ENCODE measurements at places on chromosomes 3 and 15.
A peak's percentile ranks its signal among the peaks of the same experiment; 100 is the strongest.

- DNase-seq: no peak
Measured at GRCh38 chr3:184155644-184156521, 706 bp downstream of the DVL3 start.

GRCh38 chr15:81407718-81408117, 33.7 kb upstream of the TMC3 start:
- DNase-seq: no peak

GRCh38 chr3:121951291-121951919, 57.2 kb downstream of the SLC15A2 start:
- no peak for DNase-seq

- no peak for DNase-seq
Measured at GRCh38 chr3:114867359-114867758, 279.7 kb downstream of the ZBTB20 start.

DNA sequence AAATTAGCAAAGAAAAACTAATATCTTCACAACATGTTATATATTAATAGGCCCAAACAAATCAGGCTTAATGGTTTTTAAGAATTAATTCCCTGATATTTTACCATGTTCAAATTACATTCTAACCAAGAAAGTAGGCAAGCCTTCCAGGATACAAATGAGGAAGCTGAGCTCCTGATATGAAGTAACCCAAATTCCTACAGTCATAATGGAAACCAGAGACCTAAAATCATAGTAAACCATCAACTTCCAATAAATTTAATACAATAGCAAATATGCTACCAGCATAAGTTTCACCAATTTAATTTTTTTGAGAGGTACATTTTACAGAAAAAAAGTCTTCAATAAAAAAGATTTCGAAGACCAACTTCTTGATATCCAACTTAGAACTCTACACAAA, 3.8 kb downstream of the DCBLD2 start:
- DNase-seq: no peak

DNA sequence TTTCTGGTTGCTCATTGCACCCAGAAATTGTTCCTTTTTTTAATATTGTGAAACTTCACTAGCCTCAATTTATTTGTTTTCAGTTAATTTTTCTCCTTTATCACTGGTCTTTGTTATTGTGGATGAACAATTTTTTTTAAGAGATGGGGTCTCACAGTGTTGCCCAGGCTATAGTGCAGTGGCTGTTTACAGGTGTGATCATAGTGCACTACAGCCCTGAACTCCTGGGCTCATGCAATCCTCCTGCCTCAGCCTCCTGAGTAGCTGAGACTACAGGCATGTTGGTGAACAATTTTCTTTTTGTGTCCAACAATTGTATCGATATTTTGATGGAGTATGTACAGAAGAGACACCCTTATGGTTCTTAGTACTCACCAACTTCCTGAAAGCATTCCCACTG, 26.3 kb downstream of the BLM start:
- DNase-seq: no peak

DNA sequence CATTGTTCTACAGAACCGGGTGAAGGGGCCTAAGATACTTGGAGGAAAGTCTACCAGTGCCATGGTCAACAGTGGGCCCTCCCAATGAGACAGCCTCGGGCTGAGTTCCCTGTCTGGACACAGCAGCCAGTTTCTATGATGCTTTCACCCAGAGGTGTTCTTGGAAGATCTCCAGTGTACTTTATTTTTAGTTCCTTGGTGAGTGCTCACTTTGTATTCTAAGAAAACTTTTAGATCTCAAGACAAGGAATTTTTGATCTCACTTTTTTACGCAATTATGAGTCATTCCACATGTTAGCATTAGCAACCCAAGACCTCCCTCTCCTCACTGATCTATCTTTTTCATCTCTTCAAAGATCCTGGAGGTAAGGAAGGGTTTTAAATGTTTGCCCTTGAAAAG, 287.7 kb downstream of the RORA start:
- no peak for DNase-seq

- no peak for DNase-seq
Measured at GRCh38 chr15:60390231-60390630, 7.6 kb downstream of the ANXA2 start.

DNA sequence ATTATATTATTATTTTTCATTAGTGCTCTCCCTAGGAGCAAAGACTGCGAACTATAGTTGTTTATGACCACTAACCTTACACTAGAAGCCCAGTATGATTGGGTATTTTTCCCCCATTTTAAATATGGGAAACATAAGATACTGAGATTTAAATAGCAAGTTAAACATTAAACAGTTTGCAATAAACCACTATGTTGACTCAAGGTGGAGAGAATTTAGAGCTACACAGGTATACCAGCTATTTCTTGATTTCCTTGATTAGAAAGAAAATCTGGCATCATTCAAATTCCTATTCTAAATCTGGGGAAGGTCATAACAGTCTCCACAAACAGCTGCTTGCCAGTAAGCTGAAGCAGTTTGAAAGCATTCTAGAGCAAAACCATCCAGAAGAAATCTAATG, 863.8 kb upstream of the CFAP20DC start:
- DNase-seq: no peak

DNA sequence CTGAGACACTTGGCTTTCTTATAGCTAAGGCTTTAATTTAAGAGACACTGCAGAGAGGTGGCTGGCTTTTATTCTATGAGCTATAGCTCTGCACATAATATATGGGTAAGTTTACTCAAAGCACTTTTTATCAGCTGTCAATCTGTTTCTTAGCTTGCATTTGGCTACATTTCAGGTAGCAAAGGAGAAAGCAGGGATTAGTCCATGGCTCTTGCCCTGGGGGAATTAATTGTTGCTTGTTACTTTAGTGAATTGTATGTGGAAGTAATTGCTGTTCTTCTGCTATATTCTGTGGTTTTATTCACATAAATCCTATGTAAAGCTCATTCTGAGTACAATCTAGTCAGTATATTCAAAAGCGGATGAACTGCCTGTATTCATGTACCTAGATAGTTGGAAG, 14.4 kb upstream of the CCDC39 start:
- DNase-seq: no peak

GRCh38 chr3:7973006-7973405, 528.6 kb upstream of the LMCD1 start:
- DNase-seq: no peak

DNA sequence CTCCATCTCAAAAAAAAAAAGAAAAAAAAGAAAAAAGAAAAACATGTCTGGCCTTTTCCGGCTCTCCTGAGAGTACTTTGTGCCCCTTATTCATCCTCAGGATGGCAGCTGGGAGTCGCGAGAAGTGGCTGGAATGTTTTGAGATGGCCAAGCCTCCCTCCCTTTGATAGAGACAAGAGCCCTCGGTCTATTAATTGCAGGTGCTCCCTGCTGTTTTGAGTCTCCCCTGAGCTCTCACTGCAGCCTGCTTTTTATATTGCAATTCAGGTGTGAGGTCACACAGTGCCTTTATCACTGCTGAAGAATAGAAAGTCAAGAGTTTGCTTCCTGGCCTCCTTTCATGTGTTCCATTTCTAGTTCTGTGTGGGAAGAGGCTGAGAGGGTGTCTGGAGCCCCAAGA, 10.9 kb downstream of the CA12 start:
- DNase-seq: no peak

DNA sequence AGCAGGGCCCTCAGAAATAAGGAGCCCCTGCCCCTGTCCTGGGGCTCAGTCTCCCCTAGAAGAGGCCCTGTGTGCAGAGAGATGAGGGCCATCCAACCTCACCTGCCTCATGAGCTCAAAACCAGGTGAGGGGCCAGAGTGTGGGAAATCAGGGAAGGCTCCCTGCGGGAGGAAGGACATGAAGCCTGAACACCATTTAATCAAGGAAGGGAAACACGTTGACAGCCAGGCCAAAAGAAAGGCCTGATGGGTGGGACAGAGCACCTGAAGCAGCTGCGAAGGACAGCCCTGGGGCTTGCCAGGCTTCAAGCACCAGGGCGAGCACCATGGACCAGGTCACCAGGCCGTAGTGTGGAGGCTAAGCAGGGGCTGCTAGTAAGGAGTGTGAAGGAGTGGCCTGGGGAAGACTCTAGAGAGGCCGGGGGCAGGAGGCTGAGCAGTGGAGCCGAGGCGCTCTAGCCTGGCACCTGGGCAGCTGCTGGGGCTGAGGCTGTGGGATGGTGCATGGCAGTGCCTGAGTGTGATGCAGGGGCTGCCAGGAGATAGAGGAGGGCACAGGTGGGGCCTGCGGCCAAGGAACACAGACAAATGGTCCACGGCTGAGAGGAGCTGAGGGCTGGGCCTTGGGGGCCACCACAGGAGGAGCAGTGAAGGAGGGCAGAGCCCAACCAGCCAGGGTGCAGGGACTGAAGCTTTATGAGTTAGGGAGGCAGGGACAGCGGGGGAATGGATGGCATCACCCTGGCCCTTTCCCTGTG, 16.1 kb downstream of the ACAA1 start:
- no peak for DNase-seq

GRCh38 chr3:108744762-108745161, 12.4 kb downstream of the RETNLB start:
- DNase-seq: no peak

DNA sequence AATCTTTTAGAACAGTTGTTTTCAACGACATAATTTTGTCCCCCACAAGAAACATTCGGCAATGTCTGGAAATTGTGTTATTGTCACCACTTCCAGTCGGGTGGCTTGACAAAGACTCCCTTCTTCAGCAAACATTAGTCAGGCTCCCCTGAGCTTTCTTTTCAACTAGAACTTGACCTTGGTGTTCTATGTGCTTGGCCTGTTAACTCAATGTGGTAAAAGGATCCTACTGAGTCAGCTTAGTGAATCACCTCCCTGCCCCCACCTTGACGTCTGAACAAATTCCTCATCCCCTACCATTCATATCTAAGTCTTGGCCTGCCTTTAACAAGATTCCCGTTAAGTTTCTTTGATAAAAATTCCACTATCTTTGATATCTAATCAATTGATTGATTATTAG, 465.0 kb upstream of the ROBO1 start:
- DNase-seq: no peak

GRCh38 chr15:89809787-89810148, 4.9 kb downstream of the ANPEP start:
- no peak for DNase-seq

DNA sequence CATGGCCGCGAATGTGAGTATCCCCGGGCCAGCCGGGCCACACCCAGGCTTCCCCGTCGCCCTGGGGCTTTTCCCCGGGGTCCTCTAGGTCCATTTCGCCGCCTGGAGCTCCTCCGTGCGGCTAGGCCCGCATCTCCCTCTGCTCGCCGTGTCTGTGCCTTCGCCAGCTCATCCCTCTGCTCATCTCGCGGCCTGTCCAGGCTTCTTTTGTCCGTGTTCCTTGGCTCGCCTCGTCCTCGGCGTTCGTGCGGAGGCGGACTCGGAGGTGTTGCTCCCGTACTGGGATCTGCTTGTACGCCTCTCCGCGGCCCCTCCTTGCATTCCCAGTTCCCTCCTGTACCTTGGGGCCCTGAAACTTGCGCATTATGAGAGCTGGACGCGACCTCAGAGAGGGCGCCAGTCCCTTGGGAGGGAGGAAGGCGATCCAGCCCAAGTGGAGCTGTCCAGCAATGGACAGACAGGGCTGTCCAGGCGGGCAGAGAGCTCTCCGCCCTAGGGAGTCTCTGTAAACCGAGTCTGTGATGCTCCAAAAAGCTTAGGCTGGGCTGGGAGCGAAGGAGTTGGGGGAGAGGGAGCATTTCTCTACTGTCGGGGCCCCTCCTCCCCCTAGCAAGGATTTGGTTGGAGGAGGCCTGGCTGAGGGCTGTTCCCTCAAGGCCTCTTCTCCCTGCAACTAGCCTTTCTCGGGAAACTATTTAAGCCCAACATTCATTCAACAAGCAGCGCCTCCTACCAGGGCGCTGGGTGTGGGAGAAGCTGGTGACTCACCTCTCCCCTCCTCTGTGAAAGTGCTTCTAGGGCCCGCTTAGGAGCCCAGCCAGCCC, 553 bp downstream of the TMEM43 start:
- DNase-seq: peak; percentile 29

- DNase-seq: no peak
Measured at GRCh38 chr15:91027677-91028076, 5.3 kb upstream of the VPS33B start.

DNA sequence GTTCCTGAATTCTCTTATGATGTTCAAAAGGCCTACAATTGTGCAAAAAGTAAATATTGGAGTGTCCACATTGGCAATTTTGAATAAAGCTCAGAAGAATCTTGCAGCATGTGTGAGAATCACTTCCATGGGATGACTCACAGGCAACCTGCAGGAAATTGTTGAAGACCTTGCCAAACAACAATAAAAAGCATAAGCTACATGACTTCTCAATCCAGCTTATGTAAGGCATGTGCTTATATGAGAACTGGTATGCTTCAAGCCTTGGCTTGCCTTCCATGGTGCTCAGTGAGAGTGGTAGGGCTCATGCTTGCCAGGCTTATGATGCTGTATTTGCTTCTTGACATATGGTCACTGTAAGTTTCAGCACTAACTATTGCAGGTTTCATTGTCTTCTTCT, 18.4 kb upstream of the BCHE start:
- no peak for DNase-seq

- no peak for DNase-seq
Measured at GRCh38 chr15:33236841-33237509, 42.5 kb upstream of the FMN1 start.

DNA sequence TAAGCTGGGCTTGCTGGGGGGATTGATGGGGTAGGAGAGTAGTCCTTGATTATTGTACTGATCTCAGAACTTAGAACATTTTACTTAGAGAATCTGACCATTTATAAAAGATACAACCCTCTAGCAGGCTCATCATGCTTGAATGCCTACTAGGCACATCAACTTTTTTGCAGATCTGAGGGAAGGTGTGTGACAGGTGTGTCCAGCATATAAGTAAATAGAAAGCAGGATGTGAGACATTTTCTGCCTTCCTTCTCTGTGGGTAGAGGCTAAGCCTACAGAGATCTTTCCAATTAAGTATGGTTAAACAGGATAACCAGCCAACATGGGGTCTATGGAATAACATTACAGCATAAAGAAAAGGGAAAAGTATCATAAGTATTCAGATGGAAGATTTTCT, 159.1 kb downstream of the AKAP13 start:
- DNase-seq: no peak

DNA sequence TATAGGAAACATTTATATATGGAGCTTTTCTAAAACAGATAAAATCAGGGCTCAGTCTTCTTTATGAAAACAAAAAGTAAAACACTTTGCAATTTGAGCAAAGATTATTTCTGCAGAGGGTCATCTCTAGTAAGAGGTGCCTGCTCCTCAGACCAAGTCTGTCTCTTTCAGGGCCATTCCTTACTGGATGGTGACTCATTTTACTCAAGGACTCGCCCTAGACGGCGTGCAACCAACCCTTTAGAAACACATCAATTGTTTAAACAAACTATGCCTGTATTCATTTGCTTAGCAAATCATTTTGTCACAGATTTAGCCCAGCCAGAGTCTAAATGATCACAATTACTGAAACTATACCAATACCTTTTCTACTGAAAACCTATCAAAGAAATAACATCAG, 242.8 kb upstream of the ICE2 start:
- no peak for DNase-seq

All from stimulated activated CD8-positive, alpha-beta memory T cell treated with anti-CD3 and anti-CD28 coated beads, Interleukin-7, amount 100 ng/mL, for 1 hour (primary cell).